Lower leg skin (tissue), 4 donors: ENCODE measurements at places on chromosomes 11 and 22. TPM values are rescaled to one million over a fixed set of nuclear protein-coding genes. Genes with fewer than 3 reads are reported as not detected.

- no peak for DNase-seq
Observed at GRCh38 chr11:132033051-132033450, 662.6 kb downstream of the NTM start.

- no peak for DNase-seq
Observed at GRCh38 chr11:34667810-34668582, 47.1 kb downstream of the EHF start.

GRCh38 chr11:90737444-90738050 is 514.7 kb upstream of the CHORDC1 start:
- no peak for DNase-seq

DNA sequence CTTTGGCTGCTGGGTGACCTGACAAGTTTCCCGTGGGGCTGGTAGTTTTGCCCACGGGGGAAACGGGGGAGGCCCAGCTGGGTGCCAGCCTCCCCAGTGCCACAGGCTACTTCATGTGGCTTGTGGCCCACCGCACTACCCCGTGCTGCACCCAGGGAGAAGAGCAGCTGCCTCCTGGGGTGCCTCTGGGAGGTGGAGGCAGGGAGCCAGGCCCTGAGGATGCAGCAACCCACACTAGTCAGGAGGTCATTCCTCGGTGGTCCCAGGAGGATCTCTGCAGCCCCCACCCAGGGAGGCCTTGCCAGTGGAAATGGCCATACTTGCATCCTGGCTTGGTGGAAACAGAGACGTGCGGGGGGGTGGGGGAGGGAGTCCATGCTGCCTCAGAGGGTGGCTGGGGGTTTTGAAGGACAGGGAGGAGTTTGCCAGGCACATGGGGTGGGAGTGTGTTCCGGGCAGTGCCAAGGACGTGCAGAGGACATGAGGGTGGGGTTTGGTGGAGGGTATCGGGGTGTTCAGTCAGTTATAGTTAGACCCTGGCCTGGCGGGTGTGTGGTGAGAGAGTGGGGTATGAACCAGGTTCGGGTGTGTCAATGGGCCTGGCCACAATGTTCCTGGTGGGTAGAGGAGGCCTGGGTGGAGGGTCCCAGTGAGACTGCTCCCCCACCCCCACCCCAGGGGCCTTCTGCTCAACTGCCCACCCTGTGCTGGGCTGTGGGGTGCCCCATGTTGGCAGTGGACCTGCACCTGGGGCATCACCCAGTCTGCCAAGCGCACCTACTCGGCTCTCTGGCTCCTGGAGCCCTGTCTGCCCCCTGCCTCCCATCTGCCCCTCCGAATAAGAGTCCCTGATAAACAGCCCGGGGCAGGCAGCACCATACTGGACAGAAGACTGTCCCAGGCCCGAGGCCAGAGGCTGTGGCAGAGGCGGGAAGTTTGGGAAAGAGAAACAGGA is 3.8 kb downstream of the PIM3 start:
- DNase-seq, result peak; percentile 83

DNA sequence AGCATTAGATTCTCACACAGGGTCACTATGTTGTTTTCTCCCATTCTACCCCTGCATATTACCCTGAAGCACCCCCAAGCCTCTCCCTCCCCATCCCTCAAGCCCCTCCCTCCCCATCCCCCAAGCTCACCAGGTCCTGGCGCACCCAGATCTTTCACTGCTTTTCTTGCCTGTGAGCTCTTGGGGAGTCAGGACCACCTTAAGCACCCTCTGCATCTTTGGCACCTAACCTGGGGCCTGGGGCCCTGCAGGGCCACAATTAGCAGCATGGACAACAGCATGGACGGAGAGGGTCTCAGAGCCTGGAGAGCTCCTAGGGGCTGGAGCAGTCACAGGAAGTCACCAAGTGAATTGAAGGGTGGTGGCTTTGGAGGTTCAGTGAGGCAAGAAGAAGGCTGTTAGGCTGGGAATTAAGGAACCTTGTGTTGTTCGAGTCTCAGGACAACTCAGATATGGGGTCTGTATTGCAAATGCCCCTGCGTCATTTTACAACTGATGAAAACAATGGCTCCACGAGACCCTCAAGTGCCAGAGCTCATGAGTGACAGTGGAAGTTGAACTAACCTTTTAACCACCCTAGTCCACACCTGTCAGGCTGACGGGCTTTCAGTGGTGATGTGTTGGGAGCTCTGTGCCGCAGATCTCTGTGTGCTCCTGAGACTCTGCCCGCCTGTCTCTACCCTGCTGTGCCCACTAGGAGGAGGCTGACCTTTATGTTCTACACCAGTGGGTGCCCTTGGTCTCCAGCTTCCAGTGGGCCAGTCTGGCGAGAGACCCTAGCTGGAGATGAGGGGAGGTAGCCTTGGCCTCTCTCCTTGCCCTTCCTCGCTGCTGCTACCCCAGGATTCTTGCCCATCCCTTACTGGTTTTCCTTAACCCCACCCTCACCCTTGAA is 111.3 kb upstream of the OR4B1 start:
- DNase-seq, result peak; percentile 63

DNA sequence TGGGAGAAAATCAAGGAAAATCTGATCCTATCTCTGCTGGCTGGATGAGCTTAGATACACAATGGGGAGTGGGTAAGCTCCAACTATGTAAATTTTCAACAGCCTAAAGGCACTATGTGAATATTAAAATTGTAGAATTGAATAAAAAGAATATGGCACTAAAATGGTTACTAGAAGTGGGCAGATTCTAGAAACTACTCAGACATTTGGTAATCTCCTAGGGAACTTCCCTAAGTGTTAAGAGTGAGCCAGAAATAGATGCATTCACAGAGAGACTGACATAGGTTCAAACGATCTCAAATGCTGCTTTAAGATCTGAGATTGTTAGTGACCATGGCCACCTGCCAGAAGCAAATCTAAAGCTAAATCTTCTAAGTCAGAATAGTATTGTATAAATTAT is 4.3 kb upstream of the OR52E1 start:
- no peak for DNase-seq

DNA sequence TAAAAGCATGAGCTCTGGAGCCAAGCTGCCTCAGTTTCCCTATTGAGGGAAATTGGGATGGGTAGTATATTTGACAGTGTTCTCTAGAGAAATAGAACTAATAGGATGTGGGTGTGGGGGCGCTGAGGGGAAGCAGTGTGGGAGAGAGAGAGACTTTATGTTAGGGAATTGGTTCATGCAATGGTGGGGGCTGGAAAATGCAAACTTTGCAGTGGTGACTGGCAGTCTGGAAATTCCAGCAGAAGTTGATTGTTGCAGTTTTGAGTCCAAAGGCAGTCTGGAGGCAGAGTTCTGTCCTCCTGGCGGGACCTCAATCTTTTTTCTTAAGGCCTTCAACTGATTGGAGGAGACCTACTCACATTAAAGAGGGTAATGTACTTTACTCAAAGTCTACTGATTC is 59.4 kb upstream of the SYT13 start:
- no peak for DNase-seq

DNA sequence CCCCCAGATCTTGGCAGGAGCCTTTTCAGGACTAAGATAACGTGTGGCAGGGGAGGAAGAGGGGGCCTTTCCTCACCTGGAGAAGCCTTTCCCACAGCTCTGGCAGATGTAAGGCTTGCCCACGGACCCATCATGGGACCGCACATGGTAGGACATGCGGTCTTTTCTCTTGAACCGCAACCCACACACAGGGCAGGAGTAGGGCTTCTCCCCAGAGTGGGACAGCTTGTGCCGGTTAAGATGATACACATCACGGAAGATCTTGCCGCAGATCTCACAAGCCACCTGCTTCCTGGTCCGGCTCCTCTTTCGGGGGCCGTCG is 1.9 kb downstream of the PATZ1 start:
- DNase-seq, result no peak

DNA sequence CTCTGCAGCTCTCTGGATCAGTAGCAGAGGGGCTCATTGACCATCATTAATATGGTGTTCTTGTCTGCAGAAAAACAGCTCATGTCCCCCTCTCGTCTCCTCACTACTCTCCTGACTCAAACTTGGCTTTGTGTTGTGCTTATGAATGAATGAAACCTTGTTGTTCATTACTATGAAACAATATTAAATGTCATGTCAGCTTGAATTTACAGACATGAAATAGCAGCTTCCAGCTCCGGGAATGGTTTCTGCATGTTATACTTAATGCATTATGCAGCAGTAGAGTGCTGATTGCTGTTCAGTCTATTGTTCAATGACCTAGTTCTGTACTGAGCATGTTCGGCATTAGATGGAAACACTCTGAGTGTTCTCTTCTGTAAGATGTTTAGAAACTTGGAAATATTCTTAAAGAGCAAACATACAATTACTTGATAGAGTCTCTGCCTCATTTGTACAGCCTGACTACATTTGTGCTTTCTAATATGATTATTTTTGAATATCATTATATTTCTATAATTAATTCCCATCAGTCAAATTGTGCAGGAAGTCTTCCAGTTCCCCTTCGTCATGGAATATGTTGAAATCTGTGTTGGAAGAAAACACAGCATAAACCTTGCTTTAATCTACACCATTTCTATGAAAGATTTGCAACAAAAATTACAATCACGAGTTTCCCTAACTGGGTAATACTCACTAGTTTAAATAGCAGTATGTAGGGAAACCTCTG is 340.4 kb downstream of the SOX6 start:
- DNase-seq, result no peak

DNA sequence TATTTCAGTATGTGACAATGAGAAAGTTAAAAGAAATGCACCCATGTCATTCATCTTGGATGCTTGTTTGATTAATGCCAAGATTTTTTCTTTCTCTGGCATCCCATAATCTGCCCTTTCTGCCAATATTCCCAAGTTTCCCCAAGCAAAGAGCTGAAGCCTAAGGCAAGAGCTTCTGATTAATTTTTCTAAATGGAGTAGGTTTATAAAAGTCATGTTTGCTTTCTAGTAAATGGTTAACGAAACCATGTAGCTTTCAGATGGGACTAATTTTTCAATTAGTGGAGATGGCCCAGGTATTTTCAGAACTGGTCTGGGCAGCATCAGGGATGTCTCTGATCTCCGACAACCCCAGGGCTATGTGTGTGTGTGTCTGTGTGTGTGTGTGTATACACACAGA is 55.3 kb downstream of the LRRC4C start:
- no peak for DNase-seq

GRCh38 chr11:69358398-69359020 is 64.6 kb downstream of the MYEOV start:
- DNase-seq, result peak; percentile 7

- no peak for DNase-seq
Observed at GRCh38 chr11:65556470-65557279, 1.5 kb downstream of the LTBP3 start.

DNA sequence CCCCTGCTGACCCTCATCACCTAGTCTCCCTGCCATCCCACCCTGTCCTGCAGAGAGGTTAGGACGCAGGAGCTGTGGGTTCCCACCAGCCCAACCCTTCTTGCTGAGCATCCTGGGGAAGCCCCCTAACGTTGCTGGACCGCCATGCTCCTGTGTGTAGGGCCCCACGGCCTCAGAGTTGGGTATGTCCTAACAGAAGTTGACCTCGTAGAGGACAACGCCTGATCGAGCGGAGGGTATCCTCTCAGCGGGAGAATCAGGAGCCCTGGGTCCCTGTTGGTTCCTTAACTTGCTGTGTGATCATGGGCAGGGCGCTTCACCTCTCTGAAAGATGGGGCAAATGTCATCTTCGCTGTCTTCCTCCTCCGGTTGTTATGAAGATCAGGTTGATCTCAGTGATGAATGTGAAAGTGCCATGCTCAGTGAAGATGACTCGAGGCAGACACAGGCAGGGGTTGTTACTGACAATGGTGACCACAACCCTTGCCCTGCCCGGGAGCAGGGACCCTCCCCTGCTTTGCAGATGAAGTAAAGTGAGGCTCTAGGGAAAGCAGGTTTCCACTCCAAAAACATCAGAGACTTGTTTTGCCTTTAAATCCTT is 19.3 kb upstream of the CD5 start:
- no peak for DNase-seq

DNA sequence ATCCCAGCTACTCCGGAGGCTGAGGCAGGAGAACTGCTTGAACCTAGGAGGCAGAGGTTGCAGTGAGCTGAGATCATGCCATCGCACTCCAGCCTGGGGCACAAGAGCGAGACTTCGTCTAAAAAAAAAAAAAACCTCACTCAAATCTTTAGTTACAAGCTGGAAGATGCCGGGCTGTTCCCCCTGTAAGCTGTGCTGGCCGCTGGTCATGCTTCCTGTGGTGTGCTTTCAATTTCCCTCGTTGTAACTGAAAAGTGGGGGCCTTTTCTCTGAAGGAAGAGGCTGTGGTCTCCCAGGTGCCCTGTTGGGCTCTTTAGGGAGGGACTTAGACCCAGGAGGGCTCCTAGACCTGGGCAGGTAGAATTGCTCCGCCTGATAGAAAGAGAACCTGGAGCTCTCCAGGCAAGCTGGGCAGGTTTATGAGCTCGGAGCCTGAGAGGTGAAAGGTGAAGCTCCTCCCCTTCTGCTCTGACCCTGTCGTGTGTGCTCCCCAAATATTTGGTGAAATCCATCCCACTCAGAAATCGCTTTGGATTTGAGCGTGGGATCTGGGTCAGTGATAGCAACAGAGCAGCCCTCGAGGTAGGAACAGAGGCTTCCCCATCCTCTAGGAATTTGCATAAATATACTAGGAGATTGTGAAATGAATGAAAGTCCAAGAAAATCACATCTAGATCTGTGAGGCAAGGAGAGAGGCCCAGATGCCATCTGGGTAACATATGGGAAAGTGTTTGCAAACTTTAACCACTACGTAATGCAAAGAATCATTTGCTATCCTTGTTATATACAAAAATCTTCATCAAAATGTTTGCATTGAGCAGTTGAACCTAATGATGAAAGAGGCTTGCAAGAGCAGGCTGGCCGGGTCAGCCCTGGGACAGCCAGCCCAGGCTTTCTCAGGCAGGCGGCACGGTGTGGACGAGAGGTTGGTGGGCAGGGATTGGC is 154.3 kb downstream of the FBXO7 start:
- DNase-seq, result no peak

Gene EXPH5
- 122 TPM for total RNA-seq

Gene C11orf65
- total RNA-seq, result not detected

Gene NLRP10
- total RNA-seq, result 69.3 TPM

Gene APOC3
- total RNA-seq, result not detected

Gene IRAG1
- total RNA-seq, result 2.6 TPM

Gene SMTNL1
- total RNA-seq, result not detected
